ENCODE measurements at places on chromosomes 12 and 14.

DNA sequence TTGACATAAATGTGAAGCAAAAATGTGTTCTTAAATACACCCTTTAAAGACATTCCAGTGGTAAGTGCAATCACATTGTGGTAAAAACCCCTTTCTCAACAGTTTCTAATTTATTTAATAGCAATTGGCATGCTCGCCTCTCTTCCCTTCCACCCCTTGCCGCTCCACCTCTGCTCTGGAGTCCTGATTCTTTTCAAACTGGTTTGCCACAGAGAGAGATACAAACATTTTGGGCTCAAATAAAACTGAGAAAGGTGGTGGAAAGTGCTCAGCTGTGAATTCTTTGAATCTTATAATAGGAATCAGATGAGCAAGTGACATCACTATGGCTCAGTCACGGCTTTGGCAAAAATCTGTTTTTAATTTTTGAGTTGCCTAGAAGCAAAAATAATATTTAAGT, 993.9 kb downstream of the GALC start:
- no peak for DNase-seq

GRCh38 chr12:96240656-96241055, 46.5 kb downstream of the ELK3 start:
- DNase-seq, result no peak

GRCh38 chr14:90722590-90722989, 93.6 kb downstream of the TTC7B start:
- DNase-seq, result peak; percentile 68

GRCh38 chr14:75311356-75311755, 32.7 kb downstream of the FOS start:
- DNase-seq, result no peak

- no peak for DNase-seq
Measured at GRCh38 chr12:50402264-50403000, 1.7 kb downstream of the LARP4 start.

- DNase-seq, result no peak
Measured at GRCh38 chr12:63129927-63130326, 21.1 kb downstream of the AVPR1A start.

DNA sequence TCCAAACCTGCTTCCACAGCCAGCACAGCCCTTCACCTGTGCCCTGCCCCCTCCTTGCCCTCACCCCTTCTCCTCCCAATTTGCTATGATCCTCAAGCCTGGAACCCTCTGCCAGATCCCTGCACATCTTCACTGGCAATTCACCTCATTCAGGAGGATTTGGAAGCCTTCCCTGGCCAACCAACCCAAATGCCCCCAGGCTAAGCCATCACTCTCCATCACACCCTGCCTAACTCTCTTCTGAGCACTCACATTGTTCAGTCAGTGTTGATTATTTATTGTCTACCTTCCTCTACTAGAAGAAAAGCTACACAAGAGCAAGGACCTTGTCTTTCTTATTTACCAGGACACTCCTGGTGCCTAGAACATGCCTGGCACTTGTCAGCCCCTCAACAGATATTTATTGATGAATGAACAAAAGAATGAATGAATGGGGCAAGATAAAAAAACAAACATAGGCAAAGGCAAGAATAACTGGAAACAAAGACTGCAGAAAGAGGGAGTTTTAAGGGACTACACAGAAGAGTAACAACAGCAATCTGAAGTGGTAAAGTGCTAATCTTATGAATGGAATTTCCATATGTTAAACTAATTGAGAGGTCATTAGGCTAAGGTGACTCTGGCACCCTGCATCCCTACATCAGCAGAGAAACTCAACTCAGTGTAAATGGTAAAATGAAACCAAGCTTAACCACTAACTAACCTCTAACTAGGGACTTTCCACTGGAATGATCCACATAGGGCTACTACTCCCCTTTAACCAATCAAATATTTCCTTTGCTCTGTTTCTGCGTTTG, 33.4 kb downstream of the TMTC1 start:
- no peak for DNase-seq

DNA sequence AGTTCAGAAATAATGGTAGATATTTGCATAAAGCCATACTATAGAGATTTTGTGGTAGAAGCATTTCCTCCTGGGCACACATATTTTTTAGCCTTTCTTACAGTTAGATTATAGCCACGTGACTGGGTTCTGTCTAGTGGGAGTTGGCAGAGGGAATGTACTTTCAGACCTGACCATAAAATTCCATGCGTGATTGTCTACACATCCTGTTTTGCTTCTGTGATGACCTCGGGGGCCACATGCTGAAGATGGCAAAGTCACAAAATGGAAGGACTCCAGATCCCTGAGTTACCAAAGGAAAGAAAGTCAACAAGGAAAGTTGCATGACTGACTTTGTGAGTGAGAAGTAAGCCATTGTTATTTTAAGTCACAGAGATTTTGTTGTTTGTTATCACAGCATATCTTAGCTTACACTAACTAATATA, 14.6 kb upstream of the MIA2 start:
- DNase-seq, result no peak

GRCh38 chr14:89239023-89239422, 178.0 kb downstream of the FOXN3 start:
- DNase-seq, result no peak

- no peak for DNase-seq
Measured at GRCh38 chr14:53328841-53329240, 175.7 kb upstream of the DDHD1 start.

DNA sequence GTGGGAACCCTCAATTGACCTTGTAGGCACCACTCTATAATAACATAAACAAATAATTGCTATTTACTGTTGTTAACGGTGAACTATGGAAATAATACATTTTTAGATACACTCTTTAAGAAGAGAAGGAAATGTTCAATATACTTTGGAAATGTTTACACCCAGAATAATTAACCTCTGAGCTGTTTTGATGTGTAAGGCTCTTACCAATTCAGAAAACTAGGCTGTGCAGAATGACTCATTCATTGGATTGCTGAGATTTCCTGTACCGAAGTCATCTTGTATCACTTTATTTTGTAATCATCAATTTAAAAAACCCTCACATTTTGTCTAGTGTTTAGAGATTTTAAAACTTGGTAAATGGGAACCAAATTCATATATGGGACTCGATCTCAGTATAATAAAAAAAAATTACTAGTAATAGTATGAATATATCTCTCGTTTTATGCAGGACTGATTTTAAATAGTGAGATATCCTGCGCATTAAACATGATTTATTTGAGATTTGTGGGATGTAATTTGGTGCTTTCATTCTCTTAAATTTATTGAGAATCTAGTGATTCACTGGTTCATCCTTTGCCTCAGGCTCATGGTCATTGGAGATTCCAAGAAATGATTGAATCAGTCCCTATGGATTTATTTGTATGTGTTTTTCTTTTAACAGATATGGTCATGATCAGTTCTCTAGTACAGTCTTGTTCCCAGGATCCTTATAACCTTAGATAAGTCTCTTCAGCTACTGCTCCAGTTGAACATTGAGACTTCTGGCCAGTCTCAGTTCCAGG, 3.9 kb downstream of the SAMD4A start:
- no peak for DNase-seq

DNA sequence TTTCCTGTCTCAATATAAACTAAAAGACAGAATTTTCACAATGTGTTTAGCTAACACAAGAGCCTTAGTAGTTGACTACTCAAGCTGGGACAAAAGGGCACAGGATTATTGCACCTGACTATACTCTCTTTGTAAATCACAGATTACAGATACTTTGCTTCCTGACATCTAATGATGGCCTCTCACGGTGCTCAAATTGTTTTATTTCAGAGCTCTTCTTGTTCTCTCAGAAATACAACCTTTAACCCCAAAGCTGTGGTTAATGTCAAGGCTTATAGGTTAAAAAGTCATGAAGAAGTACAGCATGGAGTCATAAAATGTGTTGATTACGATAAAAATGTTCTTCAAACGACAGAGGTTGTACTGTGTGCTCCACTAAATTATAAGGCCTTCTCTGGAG, 89.9 kb upstream of the CPNE8 start:
- DNase-seq, result no peak

DNA sequence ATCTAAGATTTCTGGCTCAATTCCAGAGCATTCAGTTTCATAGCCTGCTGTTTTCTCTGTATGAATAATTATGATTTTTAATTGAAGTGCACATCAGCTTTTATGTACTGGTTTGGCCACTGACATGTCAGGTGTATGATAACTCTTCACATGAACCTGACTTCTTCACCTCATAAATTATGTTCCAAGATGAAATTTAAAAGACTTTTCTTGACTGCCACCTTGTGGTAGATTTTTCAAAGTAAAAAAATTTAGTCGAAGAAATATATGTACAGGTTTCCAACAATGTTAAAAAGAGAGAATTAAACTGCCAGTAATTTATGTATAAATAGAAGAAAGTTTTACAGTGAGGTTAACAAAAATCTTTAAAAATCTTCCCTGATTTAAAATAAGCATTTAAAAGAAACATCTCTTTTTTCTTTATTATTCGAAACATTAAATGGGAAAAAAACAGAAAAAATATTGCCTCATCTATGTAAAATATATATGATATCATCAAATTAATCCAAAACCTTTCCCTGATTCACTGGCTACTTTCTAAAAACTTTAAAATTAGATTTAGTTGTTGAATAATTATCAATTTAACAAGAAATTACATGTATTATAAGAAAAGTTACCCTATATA, 124.9 kb upstream of the ATXN7L3B start:
- no peak for DNase-seq

- DNase-seq, result no peak
Measured at GRCh38 chr12:66623455-66623854, 55.4 kb downstream of the GRIP1 start.

DNA sequence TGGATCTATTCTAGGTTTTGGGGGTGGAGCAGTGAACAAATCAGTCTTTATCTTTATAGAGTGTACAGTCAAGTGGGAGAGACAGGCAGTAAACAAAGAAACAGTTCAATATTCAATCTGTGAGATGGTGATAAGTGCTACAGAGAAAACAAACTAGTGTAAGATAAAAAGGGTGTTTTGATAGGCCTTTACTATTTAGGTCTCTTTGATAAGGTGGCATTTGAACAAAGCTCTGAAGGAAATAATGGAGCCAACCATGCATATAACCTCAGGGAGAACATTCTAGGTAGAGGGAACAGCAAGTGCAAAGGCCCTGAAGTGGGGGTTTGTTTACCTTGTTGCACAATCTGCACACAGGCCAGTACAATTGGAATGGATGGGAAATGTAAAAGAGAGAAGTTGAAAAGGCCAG, 47.3 kb downstream of the PTPN11 start:
- no peak for DNase-seq

DNA sequence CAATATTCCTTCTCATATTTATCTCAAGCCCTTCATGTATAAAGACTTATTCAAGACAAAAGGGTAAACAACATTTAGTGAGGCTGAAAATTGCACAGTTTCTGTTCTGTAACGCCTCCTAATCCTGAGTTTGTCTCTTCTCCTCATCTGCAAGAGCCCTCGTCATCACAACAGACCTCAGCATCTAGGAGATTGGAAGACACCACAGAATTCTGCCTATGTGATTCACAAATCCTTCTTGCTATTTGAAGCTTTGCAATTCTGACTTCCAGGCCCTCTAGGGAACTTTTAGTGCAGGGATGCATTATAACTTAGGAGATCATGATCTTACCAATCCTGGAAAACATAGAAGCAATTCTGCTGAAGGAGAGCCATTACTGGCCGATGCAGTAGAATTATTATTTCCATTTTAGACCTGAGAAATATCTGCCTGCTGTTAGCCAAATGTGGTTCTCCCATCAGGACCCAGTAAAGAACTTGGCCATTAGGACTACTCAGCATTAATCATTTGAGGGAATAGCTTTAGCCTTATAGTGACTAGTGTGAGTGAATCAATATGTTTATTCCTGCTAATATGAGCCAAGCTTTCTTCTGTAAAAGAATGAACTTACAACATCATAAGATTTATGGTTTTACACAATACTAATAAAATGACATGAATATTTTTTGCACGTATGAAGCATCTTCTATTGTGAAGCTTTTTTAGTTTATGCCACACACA, 119.5 kb downstream of the ANO4 start:
- DNase-seq, result no peak

DNA sequence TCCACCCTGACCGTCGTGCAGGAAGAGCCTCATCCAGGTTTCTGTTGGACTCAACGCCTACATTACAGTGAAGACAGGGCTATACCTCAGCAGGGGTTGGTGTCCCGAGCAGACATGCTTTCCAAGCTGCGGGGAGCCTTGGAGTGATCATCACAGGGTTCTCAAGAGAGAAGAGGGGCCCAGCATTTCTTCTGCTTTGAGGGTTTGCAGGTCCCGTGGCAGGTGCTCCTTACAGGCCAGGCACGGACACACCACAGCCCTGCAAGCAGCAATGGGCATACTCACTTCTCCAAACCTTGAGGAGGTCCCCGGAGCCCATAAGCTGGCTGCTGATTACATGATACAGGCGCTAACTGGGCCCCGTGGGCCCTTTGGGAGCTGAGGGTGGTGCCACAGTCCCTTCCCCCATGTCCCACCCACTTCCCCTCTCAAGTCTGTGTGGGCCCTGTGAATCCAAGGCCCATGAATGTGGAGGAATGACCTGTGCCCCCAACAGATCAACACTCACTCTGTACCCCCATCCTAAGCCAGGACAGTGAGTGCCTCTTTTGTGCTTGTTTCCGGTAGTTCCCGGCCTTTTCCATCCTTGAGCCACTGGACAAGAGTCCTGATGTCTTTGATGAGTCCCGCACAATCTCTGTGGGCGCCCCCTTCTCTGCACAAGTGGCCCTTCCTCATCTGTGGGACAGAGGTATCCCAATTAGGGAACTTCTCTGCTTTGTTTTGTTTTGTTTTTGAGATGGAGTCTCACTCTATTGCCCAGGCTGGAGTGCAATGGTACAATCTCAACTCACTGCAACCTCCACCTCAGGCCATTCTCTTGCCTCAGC, 1.1 kb downstream of the AQP2 start:
- DNase-seq, result no peak

DNA sequence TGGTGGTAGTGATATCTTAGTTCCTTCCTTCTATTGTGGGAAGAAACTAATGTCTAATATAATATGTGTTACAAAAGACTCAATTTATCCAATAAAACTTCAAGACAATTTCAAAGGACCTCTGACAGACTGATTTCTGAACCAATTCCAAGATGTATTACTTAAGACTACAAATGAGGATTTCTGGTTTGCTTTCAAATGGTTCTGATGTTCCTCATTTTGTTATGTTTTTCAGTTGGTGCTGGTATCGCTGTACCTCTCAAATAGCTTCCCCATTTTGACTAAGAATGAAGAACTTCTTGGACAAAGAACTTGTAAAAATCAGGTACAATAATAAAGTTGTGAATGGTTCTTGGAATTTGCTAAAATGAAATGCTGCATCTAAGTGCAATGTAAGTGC, 19.4 kb upstream of the MBIP start:
- DNase-seq, result peak; percentile 48

DNA sequence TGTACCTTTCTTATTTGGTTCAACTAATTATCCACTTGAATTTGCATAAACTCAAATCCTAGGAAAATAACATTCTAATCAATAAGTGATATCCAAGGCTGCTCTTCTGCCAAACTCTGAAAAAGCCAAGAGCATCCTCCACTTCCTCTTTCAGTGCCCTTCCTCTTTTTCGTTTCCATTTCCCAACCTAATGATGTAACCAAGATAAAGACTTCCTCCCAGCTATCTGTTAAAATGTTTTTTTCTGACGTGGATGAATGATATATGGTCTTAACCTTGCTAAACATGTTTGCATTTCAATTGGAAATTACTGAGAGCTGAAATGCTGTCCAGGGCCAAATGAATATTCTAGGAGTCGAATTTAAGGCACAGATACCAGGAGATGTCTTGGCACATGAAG, 459.5 kb upstream of the PDE3A start:
- peak; percentile 53 for DNase-seq

Measured in HL-60 (cell line).